ENCODE measurements at places on chromosomes 11 and 22.

DNA sequence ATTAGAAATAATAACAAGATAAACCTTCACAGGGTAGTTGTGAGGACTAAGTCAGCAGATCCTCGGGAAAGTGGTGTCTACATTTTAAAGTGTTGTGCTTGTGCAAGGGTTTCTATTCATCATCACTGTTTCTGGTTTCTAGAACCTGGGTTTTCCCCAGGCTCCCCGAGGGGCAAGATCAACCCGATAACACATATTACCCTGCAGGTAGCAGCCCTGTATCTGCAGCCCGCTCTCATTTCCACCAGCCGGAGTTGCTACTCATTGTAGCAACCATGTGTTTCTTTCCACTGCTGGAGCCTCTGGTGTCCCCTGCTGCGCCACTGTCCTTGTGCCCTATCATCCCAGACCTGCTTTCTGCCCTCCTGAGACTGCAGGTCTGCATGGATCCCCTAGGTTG, 67.0 kb downstream of the MIAT start:
- DNase-seq = no peak

- DNase-seq = no peak
These were observed 109.2 kb upstream of the GAL start for GRCh38 chr11:68575025-68575665.

GRCh38 chr11:111688013-111688412, 78.2 kb downstream of the PPP2R1B start:
- no peak for DNase-seq

DNA sequence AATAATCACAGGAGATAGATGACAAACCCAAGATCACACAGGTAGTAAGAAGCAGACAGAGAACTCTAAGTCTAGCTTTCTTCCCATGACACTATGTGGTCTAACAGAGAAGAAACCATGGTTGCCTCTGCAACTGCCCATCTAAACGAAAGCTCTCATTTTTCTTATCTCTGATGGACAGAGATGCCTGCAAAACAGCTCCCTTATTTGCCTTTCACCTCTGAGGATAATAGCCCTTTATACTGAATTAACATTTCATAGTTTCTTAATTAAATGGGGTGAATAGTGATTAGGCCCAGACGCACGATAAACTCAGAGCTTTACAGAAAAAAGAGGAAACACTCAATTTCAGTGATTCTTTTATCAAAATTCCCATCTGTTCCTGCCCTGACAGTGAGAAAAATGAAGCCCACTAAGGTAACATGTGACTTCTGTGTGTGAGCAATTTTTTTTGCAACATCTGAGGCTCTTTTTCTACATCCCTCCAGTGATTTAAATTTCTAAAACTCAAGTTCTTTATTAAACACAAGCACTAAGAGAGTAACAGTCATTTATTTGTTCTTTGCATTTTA, 24.6 kb downstream of the OR2AG2 start:
- DNase-seq = no peak

- no peak for DNase-seq
These were observed 428.0 kb downstream of the TBC1D22A start for GRCh38 chr22:47190276-47190956.

GRCh38 chr22:31945443-31945855, 1.1 kb downstream of the YWHAH start:
- no peak for DNase-seq

DNA sequence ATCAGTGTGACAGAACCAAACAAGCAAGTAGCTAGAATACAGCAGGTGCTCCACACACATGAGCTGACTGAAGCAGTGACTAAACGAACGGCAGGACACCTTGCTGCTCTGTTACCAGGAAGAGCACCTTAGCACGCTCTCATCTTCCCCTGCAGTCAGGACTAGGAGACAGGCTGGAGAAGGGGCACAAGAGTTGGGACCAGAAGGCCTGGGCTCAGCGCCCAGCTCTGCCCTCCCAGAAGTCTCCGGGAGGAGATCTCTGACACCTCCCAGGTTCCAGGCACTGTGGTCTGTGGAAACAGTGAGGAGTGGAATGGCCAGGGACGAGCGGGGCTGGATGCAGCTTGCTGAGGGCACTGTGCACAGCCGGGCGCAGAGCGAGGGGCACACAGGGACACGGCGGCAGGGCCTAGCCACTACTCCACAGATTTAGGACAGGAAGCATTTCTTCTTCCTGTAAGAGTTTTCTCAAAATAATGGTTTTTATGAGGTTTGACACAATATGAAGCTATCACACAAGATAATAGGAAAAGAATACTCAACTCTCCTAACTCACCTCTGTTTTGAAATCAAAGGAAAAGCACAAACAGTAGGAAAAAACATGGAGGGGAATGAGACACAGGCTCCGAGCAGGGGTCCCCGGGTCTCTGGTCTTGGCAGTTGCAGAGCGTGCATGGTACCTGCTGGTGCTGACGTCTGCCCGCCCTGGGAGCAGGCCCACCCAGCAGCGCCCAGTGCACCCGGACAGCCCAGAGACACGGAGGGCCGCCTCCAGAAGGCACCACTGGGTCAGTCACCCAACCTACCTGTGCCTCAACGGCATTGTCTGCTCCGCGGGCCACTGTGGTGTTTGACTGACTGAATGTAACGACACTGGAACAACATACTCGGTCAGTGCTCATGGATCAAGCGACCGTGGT, 67.6 kb downstream of the NCAPD3 start:
- DNase-seq = no peak

DNA sequence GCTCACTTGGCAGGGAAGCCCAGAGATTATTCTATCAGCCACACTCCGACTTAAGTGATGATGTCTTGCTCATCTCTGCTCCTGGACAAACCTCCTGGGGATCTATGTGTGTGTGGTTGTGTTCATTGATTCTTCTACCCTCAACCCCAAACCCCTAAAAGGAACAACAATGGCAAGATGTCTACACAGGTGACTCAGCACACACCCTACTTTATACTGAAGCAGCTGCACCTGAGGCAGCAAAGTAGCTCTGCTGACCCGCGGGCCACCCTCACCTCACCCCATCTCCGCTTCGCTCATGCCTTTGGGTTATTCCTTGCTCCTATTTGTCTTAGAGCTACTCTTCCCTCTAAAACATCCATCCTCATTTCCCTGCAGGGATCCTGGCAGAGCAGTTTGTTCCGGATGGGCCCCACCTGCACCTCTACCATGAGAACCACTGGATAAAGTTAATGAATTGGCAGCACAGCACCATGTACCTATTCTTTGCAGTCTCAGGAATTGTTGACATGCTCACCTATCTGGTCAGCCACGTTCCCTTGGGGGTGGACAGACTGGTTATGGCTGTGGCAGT, 38.7 kb downstream of the TMEM45B start:
- DNase-seq = no peak

DNA sequence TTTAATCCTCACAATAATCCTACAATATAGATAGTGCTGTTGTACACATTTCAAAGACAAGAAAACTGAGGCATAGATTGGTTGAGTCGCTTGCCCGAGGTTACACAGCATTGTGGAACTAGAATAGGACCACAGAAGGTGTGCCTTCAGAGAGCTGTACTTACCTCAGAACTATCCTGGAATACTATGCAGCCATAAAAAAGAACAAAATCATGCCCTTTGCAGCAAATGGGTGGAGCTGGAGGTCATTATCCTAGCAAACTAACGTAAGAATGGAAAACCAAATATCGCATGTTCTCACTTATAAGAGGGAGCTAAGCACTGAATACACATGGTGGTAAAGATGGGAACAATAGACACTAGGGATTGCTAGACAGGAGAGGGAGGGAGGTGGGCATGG, 15.7 kb upstream of the NAV2 start:
- no peak for DNase-seq

DNA sequence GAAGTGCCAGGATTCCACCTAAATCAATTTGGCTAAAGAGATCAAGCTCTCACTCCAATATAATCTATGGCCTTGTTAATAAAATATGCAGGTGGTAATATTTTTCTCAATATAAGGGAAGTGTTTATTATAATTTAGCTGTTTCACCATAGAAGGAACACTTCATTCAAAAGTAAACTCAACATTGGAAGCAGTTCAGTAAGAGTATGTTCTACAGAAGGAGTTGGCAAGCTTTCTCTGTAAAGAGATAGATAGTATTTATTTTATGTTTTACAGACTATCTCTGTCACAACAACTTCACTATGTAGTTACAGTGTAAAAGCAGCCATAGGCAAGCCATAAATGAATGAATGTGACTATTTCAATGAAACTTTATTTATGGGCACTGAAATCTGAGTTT, 313.6 kb upstream of the ANO3 start:
- DNase-seq = no peak

GRCh38 chr11:75383246-75383645, 16.1 kb upstream of the RPS3 start:
- peak; percentile 51 for DNase-seq

GRCh38 chr22:49128874-49129273, 698.8 kb downstream of the BRD1 start:
- DNase-seq = no peak

- DNase-seq = no peak
These were observed 40.2 kb downstream of the RRM1 start for GRCh38 chr11:4134806-4135205.

DNA sequence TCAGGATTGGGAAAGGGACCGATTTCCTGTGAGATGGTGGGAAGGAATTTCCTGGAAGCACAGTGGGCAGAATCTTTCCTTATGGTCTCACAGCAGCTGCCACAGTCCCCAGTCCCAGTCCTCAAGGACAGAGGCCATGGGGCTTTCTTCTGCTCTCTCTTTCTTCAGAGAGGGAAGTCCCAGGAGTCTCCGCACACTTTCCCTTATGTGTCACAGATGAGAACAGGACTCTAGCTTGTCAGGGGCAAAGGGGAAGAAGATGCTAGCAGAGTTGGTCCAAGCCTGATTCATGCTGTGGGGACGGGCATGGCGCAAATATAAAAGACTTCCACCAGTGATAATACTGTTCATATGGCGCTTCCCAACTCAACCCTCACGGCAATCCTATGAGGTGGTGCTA, 7.5 kb upstream of the PPFIA1 start:
- no peak for DNase-seq

- no peak for DNase-seq
These were observed 19.7 kb downstream of the ALX4 start for GRCh38 chr11:44290208-44290607.

DNA sequence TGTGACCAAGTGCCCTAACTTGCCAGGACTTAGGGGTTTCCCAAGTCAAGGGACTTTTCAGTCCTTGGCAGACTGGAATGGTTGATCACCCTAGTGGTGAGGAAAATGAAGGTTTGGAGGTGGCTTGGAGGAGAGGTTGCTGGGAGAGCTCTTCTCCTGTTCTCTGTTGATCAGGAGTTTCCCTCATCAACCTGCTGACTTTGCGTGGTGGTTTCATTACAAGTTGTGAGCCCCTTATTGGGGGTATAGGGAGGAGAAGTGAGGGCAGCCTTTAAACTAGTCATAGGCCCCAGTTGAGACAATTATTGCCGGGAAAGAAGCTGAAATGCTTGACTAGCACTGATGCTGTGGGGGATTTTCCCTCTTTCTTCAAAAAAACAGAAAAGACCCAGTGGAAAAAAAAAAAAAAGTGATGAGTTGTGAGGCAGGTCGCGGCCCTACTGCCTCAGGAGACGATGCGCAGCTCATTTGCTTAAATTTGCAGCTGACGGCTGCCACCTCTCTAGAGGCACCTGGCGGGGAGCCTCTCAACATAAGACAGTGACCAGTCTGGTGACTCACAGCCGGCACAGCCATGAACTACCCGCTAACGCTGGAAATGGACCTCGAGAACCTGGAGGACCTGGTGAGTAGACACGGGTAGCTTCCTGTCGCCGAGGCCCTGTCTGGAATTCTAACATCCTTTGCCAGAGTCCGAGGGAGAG, at the start of gene CXCR5:
Gene CXCR5, plus strand, starts transcription at position 525 of the 704 bp plus-strand sequence. Its CDS starts 50 bp downstream, at position 575.
- peak; percentile 25 for DNase-seq

DNA sequence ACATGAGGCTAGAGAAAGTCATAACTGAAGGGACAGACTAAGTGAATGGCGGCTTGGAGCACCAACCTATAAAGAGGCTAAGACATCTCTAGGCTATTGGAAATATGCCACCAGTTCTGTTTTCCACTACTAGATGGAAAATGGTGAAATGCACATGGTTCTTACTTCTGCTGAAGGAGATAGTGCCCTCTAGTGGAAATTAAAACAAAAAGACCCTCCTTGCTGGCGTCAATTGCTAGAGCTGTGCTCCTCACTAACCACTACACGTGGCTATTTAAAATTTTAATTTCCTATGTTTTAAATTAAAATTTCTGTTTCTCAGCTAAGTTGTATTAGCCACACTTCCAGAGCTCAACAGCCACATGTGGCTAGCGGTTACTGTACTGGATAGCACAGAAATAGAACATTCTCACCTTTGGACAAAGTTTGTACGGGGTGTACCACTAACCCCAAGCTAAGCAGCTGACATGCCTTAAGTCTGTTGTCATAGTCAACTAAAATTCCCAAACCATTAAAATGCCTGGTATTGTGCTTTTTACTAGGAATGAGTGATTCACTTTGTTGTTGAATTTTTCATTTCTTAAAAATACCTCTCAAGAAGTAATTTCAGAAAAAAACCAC, 34.1 kb upstream of the CALCA start:
- peak; percentile 32 for DNase-seq

DNA sequence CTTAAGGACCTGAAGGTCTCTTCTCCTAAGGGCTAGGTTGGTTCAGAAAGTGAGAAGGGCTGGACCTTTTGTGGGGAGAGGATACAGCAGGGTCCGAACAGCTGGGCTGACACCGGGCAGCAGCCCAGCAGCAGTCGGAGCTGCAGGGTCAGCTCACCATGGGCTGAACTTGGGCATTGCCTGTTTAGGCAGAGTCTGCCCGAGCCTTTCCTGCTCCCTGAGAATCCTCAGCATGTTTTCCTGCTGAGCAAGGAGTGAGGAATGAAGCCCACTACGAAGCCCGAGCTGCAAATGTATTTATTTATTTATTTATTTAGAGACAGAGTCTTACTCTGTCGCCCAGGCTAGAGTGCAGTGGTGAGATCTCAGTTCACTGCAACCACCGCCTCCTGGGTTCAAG, 83.9 kb downstream of the PTPRJ start:
- no peak for DNase-seq

- DNase-seq = no peak
These were observed 62.1 kb downstream of the ARHGAP8 start for GRCh38 chr22:44814266-44815098.

DNA sequence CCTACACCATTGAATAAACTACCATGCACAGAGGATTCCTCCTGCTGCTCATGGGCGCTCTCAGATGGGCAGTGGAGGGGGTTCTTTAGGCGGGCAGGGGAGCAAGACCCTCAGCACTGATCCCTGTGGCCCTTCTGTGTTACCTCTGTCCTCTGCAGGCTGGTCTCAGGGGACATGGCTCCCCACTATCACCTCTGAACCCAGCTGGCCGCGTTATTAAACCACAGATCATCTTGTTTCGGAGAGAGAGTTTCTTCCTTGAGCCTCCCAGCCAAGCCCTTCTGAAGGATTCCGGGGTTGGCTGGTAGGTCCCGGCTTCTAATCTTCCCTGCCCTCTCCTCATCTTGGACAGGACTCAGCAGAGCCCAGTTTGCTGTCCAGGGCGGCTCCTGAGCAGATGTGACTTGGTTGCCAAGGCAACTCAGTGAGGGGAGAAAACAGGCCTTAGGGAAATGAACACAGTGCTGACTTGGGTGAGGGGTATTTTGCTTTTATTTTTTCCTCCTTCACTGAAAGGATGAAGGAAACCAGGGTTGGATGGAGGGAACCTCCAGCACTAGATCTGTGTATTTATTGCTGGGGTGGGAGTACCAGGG, 13.3 kb downstream of the APOL3 start:
- DNase-seq = no peak

All from SHP77 (cell line).